ENCODE measurements at places on chromosomes 7 and 10.

GRCh38 chr7:155222061-155222460, 75.6 kb upstream of the INSIG1 start:
- no peak for DNase-seq

DNA sequence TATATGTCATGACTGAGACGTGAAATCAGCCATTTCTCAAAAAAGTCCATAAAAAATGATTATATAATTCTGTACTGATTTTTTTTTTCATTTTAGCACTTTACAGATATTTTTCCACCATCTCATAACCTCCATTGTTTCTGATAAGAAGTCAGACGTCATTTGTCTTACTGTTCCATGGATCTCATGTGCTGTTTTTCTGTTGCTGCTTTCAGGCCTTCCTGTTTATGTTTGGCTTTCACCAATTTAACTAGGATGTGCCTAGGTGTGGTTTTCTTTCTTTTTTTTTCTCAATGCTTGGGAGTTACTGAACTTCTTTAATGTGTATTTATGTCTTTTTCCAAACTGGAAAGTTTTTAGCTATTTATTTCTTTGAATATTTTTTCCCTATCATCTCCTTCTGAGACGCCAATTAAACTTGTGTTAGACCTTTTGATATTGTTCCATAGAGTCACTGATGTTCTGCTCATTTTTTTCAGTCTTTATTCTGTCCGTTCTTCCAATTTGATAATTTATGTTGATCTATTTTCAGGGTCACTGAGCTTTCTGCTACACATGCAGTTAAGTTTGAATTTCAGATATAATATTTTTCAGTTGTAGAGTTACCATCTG, 43.3 kb downstream of the TAF3 start:
- DNase-seq, result no peak

DNA sequence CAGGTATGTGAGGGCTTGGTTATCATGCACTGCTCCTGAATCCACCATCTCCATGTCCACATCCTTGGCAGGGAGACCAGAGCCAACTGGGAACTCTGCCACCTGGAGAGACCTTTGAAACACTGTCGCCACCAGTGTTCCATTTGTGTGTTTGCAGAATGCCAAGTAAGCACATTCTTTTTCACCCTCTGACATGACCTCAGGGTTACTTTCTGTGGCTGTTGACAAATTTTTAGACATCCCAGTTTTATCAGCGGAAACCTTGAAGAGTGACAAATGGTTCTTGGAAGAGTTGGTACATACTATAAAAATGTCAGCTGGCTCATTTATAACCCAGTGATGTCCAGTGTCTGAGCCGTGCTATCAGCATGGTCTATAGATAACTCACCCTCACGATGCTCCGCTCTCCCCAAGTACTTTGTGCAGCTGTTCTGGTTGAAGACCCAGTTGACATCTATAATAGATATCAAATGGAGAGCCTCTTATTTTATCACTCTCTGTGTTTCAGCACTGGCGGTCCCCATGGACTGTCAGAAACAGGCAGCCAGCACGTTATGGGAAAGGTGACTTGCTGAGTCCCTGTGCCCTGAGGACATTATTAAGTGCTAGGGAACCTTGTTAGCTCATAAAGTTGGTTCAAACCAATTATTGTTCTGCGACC, 563.1 kb upstream of the GALNT17 start:
- no peak for DNase-seq

DNA sequence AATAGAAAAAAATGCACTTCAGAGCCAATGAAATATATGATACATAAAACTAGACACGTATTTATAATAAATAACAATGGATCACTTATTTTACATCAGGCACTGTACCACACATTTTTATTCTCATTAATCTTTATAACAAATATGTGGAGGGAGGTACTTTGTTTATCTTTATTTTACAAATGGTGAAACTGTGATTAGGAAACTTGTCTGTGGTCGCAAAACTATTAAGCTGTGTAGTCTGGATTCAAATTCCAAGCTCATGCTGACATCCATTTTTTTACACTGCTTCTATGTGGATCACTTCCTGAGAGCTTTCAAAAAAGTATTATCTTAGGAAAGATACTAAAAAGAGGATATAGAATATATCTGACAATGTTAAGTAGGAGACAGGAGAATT, 978.6 kb downstream of the SORCS1 start:
- DNase-seq, result no peak

DNA sequence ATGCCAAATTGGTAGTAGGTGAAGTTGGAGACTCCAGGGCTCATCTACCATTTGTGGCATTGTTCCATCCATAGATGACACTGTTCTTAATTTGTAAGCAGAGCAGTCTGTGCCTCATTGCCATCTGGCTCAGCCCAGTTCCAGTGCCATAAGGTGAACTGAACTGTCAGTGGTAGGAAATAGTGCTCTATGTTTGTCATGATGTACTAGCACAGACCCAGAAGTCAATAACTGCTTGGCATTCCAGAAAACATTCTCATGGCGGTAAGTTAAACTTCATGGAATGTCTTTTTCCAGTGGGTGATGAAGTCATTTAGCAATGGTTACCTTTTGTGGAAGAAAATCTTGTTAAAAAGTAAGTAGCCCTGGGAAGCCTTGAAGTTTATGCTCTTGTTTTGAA, 302.7 kb downstream of the SUGCT start:
- DNase-seq, result no peak

DNA sequence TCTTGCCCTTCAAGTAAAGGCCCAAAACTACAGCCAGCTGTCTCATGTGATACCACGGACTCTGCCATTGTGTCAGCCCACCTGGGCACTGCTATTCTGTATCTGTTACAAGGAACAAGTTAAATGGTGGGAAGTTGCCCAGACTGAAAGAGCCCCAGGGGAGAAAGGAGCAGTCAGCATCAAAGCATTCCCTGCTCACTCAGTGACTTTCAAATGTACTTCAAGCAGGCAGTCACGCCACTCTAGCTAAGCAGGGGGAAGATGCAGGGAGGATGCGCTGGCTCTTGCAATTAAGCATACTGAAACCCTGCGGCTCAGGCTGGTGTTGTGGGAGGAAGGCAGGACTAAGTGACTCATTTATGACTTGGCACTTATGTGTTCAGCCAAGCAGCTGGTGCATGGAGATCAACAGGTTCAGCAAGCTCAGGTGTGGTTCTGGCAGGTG, 1249.6 kb downstream of the TYW1 start:
- DNase-seq, result no peak

GRCh38 chr10:131242007-131242406, 69.5 kb downstream of the TCERG1L start:
- DNase-seq, result no peak

DNA sequence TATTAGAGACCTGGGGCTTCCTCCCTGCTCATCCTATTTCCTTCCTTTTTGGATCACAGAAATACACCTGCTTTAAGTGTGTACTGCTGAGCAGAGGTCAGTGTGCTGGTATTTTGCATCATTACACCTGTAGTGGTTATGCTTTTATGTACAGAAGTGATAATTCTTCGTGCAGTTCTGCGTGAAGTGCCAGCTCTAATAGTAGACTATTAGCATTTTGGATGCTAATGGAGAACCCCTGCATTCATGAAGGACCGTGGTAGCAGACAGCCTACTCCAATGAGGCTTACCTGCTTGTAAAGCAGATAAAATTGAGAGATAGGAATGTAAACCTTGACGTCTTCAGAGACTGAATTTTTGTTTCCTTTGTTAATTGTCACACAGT, 114.3 kb downstream of the CDK14 start:
- DNase-seq, result no peak

GRCh38 chr7:74494076-74494548, 40.4 kb downstream of the GTF2IRD1 start:
- DNase-seq, result no peak

- no peak for DNase-seq
Measured at GRCh38 chr10:12947741-12948140, 53.8 kb downstream of the CCDC3 start.

DNA sequence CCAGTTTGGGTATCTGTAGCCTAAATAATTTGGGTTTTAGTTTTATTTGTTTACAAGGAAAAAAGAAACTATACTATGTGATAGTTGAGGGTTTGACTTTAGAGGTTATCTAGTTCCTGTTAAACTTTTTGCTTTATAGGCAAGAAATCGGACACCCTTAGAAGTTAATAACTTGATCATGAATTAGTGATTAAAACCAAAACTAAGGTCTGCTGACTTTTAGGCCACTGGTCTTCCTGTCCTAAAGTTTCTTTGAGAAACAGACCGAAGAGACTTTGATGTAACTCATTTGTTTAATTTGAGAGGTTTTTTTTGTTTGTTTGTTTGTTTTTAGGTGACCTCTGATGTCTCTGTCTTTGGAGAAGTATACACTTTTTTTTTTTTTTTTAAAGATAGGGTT, 59.7 kb downstream of the PHTF2 start:
- no peak for DNase-seq

DNA sequence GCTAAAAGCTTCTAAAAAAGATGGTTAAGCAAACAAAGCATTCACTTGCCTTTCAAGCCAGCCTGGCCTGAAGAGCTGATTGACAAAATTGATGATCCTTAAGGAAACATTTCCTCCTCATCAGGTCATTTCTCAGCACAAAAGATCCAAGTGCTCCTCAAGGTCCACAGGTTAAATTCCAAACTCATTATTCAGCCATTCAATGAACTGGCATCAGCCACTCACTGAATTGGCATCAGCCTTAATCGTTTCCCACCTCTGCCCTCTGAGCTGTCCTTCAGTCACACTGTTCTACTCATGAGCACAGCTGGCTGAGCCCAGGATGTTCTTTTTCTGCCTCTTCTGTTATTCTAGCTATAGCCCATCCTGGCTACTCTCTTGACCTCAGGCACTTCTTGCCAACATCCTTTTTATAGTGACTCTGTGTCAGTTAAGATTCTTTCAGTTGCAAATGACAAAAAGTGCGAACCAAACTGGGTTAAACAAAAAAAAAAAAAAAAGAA, 147.5 kb downstream of the RAB11FIP2 start:
- no peak for DNase-seq

DNA sequence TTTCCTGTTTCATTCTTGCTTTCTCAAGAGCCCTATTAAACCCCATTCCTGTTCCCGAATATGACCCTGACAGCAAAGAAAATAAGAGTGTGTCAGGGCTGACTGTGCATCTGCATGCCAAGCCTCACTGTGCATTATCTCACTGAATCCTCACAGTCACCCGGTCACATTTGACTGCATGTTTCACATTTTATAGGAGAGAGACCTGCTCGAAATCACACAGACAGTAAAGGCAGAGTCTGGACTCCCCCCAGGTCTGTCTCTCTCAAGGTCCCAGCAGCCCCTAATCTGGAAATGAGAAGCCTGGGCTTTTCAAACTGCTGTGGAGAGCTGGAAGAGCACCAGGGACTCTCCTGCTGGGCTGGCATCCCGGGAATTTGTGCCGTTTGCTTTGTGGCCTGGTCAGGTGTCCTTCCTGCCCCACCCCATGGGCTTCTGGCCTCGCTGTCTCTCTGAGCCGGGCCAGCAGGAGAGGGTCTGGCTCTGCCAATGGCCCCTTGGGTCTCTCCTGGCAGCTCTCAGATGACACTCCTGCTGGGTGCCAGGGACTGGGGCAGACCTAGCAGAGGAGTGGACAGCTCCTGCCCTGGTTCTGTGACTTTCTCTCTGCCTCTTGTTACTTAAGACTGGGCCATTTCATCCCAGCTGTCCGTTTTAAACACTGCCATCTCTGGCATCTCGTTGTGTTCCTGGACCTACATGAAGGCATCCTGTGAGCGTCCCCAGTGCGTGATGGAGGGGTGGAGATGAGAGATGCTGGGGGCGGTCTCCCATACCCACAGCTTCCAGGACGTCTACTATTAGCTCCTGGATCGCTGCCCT, 173.6 kb downstream of the ARHGAP12 start:
- DNase-seq, result no peak

GRCh38 chr7:66727058-66727457, 13.5 kb upstream of the RABGEF1 start:
- no peak for DNase-seq

- no peak for DNase-seq
Measured at GRCh38 chr7:43838201-43838658, 31.1 kb downstream of the MRPS24 start.

DNA sequence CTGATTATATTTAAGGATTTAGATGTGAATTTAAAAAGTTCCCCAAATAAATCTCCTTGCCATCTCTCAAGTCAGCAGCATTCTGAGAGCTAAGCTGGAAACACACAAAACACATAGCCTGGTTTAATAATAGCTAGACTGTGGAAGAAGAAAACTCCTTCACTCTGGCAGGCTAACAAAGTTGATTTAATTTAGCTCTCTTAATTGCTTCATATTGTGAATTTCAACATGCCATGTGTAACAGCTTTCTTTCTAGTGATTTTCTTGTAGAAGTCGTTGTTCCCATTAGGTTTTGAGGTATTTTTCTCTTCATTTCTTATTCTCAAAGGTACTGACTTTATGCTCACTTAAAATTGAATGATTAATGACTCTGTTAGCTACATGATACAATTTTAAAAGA, 216.8 kb upstream of the AKR1E2 start:
- DNase-seq, result no peak

GRCh38 chr10:49271346-49271745, 27.6 kb upstream of the C10orf71 start:
- DNase-seq, result no peak

GRCh38 chr10:15725603-15726002, 5.9 kb upstream of the ITGA8 start:
- no peak for DNase-seq

DNA sequence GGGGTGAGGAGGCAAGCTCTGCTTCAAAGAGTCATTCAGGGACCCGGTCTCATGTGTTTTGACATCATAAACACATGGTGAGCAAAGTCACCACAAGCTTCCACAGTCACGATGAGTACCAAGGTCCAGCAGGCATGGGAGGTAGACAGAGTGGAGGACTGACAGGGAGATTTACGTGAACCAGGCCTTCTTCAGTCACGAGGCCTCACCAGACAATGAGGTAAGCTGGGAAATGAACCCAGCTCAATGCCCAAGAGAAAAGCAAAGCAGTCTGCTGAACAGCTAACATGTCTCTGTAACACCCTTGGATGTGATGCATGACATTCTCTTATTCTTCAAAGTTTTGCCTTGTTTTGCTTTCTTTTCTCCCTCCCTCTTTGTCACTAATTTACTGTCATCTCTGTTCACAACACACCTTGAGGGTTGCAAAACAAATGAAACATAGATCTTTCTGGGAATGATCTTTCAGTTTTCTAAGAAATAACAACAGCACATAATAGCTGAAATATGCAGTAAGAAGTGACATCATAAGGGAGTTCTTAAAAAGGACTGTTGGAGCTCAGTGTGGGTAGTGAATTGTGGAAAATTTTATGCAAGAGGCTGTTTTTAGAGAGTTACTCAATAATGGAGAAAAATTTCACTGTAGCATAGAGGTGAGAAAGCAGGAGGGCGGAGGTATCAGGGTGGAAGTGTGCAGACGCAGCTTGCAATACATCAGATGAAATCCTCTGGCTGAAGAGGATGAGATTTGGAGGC, 9.0 kb downstream of the PPP1R17 start:
- DNase-seq, result no peak

Data from NCI-H2227 treated with DMSO at 0.1 percent for 48 hours (cell line).